ENCODE measurements at places on chromosomes 4 and X. TPM values are rescaled to one million over a fixed set of nuclear protein-coding genes. Genes with fewer than 3 reads are reported as not detected.
A peak's percentile ranks its signal among the peaks of the same experiment; 100 is the strongest.

- no peak for DNase-seq
Observed at GRCh38 chrX:109707319-109707718, 25.7 kb downstream of the ACSL4 start.

TCEAL6 gene
- not detected for total RNA-seq

DNA sequence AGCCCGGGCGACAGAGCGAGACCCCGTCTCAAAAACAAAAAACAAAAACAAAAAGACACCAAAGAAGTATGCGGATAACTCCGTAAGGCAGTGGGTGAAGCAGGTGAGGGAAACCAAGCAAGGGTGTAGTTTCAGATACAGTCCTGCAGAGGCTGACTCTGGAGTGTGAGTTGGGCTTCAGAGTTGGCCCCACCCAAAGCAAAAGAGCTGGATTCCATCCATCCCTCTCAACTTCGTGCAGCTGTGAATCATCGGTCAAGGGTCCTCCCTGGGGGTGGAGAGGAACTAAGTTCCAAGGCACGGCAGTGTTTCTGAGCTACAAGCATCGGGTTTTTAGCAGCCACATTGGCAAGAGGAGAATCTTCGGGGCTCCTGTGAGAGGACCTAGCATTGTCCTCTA is 43.9 kb upstream of the FAM9A start:
- DNase-seq = peak; percentile 72

- DNase-seq = no peak
Observed at GRCh38 chrX:139702658-139703057, 5.3 kb downstream of the MCF2 start.

- no peak for DNase-seq
Observed at GRCh38 chr4:1285790-1286553, 3.7 kb upstream of the MAEA start.

GRCh38 chrX:3711331-3711917 is 2.0 kb downstream of the PRKX start:
- no peak for DNase-seq

ATP8A1 gene
- total RNA-seq = 0.76 TPM

GRCh38 chrX:110966839-110967238 is 129.2 kb upstream of the PAK3 start:
- no peak for DNase-seq

DNA sequence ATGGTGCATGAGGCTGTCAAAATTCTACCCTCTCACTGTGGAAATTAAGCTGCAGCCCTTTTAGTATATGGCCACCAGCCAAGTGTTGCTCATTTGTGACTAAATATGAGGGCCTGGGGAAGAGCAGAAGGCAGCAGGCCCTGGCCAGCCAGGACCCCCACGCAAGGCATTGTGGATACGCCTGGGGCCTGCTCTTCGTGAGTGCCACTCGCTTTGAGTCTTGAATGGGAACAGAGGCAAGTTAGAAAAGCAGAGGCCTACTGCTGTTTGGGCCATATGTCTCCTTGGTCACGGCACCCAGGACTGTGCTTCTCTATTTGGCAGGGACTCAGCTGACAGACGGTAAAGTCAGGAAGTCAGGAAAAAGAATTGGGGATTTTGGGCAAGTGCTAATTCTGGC is 10.9 kb downstream of the RTL5 start:
- DNase-seq = no peak

GRCh38 chr4:122857160-122857559 is 30.5 kb downstream of the FGF2 start:
- DNase-seq = no peak

GRCh38 chr4:183038436-183038835 is 60.6 kb upstream of the WWC2 start:
- no peak for DNase-seq

DNA sequence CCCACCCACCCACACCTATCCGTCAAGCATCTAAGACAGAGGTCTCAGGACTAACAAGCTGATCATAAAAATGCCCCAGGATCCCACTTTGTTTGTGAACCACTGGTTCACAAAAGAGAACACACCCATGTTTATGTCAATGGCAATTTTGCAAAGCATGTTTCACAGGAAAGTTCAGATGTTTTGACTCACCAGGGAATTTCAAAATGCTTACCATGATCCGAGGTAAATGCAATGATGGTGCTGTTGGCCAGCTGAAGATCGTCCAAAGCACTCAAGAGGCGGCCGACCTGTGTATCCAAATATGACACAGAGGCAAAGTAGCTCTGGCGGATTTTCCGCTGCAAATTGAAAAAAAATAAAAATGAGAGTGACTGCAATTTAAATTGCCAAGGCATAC is 15.0 kb downstream of the IDS start:
- no peak for DNase-seq

PSAPL1 gene
- not detected for total RNA-seq

- DNase-seq = peak; percentile 71
Observed at GRCh38 chr4:81844717-81845116, 373.0 kb upstream of the RASGEF1B start.

DNA sequence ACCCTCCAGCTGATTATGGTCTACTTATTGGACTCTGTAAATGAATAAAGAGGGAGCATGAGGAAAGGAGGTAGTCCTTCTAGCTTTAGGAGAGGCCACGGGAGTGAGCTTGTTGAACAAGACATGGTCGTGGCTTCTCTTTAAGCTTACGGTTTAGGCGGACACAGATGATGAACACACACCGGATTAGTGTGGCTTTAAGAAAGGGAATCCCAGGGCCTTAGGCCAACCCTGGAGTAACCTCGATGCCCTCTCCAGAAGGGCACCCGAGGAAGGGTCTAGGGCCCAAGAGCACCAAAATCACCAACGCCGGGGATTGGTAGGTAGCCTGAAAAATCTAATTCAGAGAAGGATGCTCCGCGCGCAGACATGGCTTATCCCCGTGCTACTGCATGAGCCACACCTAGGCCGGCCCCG is 39.4 kb downstream of the ERVMER34-1 start:
- no peak for DNase-seq

NRK gene
- not detected for total RNA-seq

PCDH7 gene
- total RNA-seq = 1.8 TPM

SPARCL1 gene
- not detected for total RNA-seq

RBM47 gene
- total RNA-seq = 86.6 TPM

- peak; percentile 75 for DNase-seq
Observed at GRCh38 chrX:71253253-71254091, 468 bp downstream of the ZMYM3 start.

SOWAHB gene
- 3.7 TPM for total RNA-seq

- DNase-seq = no peak
Observed at GRCh38 chr4:82712561-82712960, 86.0 kb downstream of the SCD5 start.

- no peak for DNase-seq
Observed at GRCh38 chr4:187685247-187685646, 310.3 kb upstream of the ZFP42 start.

TEX13B gene
- not detected for total RNA-seq

DNA sequence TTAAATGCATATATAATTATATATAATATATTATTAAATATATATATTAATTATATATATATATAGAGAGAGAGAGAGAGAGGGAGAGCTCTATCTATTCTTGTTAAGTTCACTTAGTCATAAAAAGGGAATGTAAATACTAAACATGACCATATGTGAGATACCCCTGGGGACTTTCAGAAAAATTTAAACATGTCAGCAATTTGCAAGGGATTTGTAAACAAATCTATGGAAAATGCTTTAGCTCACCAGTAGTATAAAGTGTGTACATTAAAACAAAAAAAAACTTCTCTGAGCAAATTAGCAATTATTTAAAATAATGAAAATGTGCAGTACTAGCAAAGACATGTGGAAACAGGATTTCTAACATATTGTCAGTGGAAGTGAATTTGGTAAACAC is 1755.5 kb downstream of the PCDH19 start:
- DNase-seq = no peak

GLRA3 gene
- 0.12 TPM for total RNA-seq

DCK gene
- total RNA-seq = 12.9 TPM

DNA sequence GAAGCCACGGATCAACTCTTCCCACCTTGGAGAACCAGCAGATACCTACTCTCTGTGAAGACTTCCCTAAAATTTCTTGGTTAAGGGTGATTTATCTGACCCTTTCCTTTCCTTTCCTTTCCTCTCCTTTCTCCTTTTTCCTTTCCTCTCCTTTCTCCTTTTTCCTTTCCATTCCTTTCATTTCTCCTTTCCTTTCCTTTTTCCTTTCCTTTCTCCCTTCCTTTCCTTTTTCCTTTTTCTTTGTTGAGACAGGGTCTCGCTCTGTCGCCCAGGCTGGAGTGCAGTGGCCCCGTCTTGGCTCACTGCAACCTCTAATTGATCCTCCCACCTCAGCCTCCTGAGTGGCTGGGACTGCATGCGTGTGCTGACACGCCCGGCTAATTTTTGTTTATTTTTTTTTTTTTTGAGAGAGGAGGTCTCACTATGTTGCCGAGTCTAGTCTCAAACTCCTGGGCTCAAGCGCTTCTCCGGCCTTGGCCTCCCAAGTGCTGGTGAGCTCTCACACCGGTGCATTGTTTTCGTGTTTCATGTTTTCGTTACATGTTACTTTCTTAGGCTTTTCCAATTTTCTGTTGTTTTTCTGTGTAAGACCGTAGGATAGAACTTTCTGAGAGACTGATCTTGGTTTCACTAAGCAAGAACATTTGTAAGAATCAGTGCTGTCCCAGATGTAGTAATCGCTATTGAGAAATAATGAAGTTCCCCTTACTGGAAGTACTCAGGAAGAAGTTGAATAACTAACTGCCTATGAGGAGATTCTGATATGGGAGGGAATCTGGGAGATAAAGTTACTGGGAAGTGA is 2.0 kb downstream of the TMEM165 start:
- DNase-seq = no peak

DNA sequence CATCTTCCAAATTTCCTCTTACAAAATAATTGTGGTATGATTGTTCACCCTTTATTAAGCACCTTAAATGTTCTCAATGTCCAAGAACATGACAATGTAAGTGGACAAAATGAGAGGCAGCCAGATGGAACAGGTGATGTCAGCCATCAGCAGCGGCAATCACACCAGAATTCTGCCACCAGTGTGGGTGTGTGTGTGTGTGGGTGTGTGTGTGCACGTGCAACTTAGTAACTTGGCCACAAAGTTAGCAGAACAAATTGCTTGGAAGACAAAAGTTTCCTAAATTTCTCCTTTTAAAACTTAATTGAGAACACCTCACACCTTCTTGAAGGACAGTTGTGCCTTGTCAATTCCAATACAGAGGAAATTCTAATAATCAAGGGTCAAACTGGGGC is 18.7 kb downstream of the LNX1 start:
- DNase-seq = no peak

KLF8 gene
- total RNA-seq = 0.83 TPM

DNA sequence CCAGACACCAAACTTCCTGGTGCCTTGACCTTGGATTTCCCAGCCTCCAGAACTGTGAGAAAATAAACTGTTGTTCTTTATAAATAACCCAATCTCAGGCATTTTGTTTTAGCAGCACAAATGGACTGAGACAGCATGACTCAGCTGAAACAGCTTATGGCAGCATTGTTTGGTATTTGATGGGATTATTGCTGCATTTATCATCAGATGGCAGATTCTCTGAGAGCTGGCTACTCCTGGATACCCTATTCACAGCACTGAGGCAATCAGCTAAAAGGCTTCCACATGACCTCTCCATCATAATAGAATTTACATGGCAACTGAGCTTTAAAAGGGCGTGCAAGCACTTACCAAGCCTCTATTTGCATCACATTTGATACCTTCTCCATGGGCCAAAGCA is 623.1 kb upstream of the CPEB2 start:
- DNase-seq = no peak

- no peak for DNase-seq
Observed at GRCh38 chr4:145830699-145831098, 107.9 kb downstream of the ZNF827 start.

- peak; percentile 1 for DNase-seq
Observed at GRCh38 chr4:37066159-37066558, 178.4 kb upstream of the NWD2 start.

GRCh38 chrX:77786365-77786680 is 307 bp upstream of the ATRX start:
- DNase-seq = no peak

DNA sequence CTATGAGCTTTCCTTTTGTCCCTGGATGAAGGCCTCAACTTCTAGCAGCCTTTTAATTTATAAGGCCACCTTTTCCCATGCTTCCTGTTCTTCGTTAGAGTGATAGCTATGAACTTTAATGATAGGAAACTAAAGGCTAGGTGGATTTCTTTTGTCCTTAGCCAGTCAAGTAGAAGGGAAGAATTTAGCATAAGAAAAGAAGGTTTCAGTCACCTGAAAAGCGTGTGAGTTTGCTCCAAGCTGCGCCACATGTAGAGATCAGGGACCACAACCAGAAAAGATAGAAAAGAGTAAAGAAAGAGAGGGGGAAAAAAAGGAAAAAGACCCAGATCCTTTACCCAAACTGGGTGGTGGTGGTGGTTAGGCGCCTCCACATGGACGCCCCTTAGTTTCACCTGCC is 28.6 kb downstream of the LUZP4 start:
- no peak for DNase-seq

GRCh38 chr4:182175788-182176519 is 67.2 kb upstream of the TENM3 start:
- DNase-seq = peak; percentile 56

CXCL10 gene
- 21.6 TPM for total RNA-seq

TMEM144 gene
- 11.8 TPM for total RNA-seq

- DNase-seq = no peak
Observed at GRCh38 chr4:132572210-132572609, 576.9 kb upstream of the PCDH10 start.

Measured in Calu3 (cell line).